ENCODE measurements at places on chromosomes 5 and 9.

GRCh38 chr5:113900816-113901215 lies 387.3 kb downstream of the YTHDC2 start:
- DNase-seq: no peak

- no peak for DNase-seq
Measured at GRCh38 chr5:14142202-14142826, 828 bp upstream of the TRIO start.

DNA sequence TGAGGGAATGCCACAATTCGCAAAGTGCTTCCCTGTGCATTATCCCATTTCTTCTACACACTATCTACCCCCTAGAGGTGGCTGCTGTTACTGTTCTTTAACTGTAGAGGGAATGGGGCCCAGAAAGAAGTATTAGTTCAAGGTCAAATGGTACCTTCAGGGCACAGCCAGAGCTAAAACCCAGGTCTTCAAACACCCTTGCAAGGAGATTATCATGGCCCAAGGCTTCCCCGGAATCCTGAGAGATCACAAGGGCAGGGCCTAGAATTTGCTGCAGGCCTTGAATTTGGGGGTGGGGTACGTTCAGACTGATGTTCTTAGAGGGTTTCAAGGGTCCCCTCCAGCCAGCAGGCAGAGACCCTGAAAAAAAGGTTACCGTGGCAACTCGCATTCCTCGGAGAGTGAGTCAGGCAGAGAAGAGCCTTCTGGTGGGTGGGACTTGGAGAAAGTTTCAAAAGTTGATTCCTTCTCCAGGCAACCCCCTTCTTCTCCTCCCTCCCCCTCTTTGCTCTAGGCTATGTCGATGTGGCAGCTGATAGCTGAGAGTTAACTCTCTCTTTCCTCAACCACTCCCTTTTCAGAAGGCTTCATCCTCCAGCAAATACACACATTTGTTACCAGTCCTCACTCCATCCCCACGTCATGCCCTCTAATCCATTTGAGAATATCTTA lies 1.9 kb downstream of the SPARC start:
- peak; percentile 65 for DNase-seq

DNA sequence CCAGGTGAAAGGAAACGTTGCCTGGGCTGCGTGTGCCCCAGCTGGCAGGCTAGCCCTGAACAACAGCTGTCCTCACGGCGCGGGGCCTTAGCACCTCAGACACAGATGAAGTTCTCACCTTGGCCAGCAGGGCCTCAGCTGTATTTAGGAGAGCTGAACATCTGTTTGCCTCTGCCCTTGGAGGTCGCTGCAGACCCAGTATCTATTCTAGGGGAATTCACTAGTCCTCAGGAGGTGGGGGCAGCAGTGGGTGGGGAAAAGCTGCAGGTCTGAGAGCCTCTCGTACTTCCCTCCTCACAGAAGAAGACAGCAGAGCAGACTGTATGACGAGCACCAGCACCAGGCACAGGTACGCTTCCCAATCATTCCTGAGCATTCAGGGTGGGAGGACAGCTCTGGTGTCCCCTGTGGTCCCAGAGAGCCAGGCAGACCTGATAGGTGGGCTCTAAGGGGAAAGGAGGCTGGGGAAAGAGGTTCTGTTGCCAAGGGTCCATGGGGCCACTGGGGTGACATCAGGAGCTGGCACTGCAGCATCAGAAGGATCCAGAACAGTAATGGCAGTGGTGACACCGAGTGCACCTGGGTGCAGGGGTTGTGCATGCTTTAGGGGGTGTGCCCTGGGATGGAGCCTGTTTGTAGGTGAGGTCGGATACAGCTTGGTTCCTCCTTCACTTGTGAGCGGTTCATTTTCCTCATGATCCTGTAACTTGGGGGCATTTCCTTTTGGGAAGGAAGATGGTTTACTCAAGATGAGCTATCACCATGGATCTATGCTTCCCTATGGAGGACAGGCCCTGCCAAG lies 13.8 kb downstream of the CD74 start:
- DNase-seq: peak; percentile 80

- no peak for DNase-seq
Measured at GRCh38 chr5:101326766-101327165, 423.7 kb upstream of the ST8SIA4 start.

- DNase-seq: no peak
Measured at GRCh38 chr5:88670461-88670860, 212.5 kb downstream of the MEF2C start.

- DNase-seq: peak; percentile 16
Measured at GRCh38 chr5:144142139-144142823, 28.2 kb downstream of the YIPF5 start.

DNA sequence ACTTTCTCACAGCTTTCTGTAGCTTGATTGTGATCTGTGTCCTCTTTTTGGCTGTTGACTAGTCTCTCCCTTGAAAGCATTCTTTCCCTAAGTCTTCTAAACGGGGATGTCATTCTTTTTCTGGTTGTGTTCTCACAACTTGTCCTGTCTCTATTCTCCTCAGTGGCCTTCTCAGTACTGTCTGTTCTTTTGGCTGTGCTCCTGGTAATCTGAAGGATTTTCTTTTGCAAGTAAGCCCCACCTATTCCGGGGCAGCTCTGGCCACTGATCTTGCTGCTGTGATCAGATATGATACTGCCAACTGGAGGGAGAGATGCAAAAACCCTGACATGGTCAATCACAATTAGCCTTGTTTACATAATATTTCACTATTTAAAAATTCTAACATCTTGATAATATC lies 172.2 kb downstream of the CDC42SE2 start:
- no peak for DNase-seq

- DNase-seq: no peak
Measured at GRCh38 chr9:27564670-27565069, 8.6 kb downstream of the C9orf72 start.

DNA sequence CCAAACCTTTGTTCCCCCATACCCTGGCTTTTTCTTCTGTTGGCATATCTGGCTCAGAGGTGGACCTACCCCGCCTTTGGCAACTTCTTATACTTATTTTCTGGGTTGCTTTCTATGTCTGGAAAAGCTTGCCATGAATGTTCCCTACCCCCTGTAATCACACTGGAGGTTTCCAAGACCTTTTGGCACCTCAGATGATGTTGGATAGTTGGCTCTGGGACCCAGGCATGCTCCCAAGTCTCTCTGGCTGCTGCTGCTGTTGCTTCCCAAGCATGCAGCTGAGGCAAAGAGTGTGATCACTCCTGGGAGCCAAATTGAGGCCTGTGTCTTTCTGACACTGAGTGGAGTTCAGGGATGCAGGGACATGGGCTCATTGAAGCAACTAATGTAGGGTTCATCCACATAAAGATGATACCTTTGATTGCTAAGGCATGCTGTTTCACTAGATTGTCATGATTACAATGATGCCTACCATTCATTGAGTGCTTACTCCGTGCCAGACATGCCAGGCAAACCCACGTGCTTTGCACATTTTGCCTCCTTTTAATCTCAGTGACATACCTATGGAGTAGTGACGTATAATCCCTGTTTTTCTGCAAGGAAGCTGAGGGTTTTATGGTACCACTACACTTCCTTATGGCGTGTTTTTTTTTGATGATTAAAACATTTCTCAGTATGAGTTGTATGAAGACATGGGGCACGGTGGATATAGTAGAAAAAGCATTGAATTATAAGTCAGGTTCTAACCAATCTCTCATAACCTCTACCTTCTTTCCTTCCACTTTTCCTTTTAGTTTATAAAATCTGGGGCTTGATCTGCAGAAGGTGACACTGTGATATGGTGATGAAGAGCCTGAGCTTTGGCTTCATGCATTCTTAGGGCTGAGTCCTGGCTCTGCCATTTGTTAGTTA lies 73.1 kb downstream of the ARHGAP26 start:
- DNase-seq: no peak

- no peak for DNase-seq
Measured at GRCh38 chr9:124773473-124774128, 2.5 kb upstream of the NR6A1 start.

DNA sequence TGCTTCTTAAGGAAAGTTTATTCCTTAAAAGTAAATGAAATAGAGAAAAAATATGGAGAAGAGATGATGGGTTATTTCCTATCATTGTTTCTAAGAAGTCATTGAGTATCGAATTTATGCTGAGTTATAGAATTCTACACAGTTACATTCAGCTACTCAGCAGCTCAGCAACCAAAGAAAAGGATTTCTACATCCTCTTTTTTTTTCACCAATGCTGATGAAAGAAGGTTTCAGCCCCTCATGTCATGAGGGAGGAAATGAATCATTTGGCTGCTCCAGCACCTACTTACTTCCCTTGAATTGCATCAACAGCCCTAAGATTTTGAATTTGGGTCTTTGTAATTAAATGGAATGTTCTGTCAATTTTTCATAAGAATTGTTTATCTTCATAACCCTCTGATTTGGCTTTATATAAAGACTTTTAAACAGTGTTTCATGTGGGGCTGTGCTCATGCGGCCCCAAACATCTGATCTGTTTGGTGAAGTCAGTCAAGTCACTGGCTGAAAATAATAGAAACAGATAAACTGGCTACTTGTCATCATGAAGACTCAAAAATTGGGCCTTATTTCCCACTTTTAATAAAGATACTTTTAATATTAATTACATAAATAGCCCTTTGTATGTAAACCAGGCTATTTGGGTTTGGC lies 18.5 kb upstream of the SNX2 start:
- no peak for DNase-seq

- peak; percentile 68 for DNase-seq
Measured at GRCh38 chr5:2780421-2781171, 29.1 kb upstream of the IRX2 start.

DNA sequence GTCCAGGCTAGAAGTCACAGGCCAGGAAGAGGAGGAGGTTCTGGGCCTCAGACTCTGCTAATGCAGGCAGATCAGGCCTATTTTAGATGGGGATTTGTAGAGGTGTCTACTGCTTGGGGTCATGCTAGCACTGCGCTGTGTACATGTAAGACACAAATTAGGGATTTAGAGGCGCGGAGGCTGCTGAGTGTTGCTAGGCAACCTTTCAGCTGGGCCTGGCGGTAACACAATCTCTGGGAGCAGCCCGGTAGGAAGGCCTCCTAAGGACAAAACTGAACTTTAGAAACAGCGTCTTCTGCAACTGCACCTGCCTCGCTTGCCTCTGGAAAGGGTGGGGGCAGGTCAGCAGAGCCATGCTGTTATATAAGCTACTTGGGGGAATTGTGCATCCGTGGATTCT lies 147.9 kb downstream of the MACROH2A1 start:
- no peak for DNase-seq

DNA sequence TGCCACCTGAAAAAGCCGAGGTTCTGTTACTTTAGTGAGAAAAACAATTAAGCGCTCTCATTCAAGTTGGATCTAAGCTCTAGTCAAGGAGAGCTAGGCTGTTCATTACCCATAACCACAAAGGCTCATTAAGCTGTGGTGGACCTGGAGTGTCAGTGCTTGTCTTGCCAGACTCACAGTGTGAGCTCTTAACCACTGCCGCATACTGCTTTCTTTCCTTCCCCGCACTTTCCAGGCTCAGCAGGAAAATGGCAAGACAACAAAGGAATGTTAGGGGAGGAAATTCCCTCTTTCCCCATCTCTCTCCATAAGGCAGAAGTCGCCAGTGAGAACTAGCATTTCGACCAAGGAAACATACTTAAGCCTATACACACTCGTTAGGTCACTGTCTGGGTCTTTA lies 467.3 kb downstream of the ENC1 start:
- peak; percentile 22 for DNase-seq

- DNase-seq: no peak
Measured at GRCh38 chr5:168960497-168960896, 340.4 kb downstream of the SLIT3 start.

- DNase-seq: peak; percentile 8
Measured at GRCh38 chr5:124262470-124262869, 484.0 kb downstream of the ZNF608 start.

DNA sequence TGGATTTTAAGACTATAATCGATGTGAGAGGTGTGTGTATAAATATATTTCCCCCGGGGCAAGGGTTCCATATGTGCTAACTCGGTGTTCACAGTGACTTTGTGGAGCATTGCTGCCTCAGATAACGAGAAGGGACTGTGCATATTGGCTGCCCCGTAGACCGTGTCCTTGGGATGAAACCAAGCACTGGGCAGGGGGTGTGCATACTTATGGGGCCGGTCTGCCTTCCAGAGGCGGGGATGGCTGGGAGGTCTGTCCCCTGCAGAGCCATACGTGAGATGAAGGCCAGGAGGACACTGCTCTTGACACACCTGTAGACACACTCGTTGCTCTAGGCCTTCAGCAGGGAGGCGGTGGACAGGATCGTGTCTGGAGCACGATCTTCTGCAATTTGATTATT lies 56.0 kb upstream of the ZNF354A start:
- no peak for DNase-seq

DNA sequence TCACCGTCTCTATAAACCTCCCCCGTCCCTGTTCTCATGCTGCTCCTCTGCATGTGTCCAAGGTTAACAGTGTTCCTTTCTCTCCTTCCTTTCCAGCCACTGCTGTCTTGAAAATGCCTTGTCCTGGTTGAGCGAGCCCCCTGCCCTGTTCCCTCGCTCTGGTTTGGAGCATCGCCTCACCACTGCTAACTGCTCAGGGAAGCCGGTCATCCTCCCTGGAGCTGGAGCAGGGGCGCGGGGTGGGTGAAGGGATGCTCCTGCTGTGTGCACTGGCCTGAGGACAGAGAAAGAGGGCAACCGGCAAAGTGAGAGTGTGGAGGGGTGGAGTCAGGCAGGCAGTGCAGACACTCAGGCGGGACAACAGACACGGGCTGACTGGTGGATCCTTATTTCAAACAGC lies 19.4 kb downstream of the UBE2QL1 start:
- DNase-seq: peak; percentile 70

GRCh38 chr9:100590481-100590880 lies 12.6 kb downstream of the CAVIN4 start:
- DNase-seq: no peak

DNA sequence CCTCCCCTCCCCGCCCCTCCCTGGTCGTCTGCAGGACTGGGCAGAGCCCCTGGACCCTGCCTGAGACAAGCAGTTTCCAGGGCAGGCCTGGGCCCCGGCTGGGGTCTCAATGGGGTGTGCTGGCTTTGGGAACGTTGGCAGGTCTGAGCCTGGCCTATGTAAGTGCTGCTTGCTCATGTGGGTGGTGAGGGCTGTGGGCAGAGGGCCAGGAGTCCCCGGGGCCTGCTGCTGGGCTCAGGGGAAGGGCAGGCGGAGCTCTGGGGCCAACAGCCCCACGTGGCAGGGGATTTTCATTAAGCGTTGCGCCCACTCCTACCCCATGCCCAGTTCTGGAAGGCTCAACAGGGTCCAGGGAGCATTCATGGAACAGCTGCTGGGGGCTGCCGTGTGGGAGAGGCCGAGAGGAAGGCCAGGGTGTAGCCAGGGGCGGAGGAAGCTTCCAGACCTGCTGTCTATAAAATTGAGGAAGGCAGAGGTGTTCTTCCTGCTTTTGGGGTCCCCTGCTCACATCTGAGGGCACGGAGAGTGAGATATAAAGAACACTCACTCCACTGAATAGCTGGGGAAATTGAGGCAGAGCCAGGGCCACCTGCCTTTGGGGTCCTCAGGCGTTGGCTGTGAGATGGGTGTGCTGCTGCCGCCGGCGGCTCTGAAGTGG lies 32.5 kb downstream of the RXRA start:
- DNase-seq: peak; percentile 65

DNA sequence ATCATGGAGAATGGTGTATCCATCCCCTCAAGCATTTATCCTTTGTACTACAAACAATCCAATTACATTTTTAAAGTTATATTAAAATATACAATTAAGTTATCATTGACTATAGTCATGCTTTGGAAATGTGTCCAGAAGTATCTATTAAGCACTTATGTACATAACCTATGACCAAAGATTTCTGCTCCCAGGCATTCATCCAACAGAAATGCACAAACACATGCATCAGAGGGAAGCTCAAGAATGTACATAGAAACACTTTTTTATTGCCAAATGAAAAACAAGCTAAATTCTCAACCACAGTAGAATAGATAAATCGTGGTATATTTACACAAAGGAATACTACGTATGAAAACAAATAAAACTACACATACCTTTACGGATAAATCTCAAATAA lies 700.5 kb upstream of the ZNF608 start:
- no peak for DNase-seq

Data from H7 (cell line).